ENCODE measurements at places on chromosomes 5 and 9.

GRCh38 chr5:82991059-82991458 is 86.1 kb downstream of the TMEM167A start:
- DNase-seq, result no peak

DNA sequence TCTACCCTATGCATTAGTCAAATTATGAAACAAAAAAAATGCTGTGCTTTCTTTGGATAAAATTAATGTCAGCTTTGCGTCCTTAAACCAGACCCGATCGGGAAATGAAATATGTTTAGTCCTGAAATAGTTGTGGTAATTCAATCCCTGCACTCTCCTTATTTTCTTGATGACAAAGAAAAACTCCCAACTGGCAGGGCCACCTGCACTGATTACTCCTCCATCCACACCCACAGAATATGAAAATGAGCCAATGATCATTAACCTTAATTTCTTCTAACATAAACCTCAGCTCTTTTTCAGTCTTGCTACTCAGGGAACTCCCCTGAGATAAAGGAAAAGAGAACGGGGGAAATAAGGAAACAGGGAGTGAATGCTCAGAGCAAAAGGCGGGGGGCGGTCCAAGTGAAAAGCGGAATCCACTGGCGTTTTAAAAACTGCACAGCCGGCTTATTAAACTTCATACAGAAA is 245.3 kb downstream of the BNC2 start:
- no peak for DNase-seq

GRCh38 chr9:33139421-33140228 is 27.5 kb downstream of the B4GALT1 start:
- no peak for DNase-seq

- no peak for DNase-seq
Observed at GRCh38 chr5:92309336-92309991, 926.3 kb upstream of the ARRDC3 start.

GRCh38 chr5:131706281-131706680 is 71.3 kb upstream of the RAPGEF6 start:
- no peak for DNase-seq

DNA sequence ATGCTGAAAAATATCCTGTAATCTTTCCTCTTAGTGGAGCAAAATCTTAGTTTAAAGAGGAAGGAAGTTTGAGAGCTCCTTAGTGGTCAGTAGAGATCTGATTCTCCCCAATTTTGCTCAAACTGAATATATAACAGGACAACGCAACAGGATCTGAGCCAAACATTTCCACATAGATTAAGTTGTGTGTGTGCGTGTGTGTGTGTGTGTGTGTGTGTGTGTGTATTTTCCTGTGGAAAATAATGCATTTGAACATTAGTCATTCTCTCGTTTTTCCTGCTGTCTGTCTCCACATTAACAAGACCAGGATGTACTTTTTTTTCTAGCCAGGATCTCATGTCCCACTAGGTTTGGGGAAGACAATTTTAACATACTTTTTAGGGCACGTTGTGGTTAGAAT is 312.1 kb upstream of the CDH18 start:
- no peak for DNase-seq

- no peak for DNase-seq
Observed at GRCh38 chr9:71924576-71924975, 13.1 kb downstream of the C9orf85 start.

GRCh38 chr5:58456026-58456425 is 3.9 kb downstream of the PLK2 start:
- DNase-seq, result no peak

DNA sequence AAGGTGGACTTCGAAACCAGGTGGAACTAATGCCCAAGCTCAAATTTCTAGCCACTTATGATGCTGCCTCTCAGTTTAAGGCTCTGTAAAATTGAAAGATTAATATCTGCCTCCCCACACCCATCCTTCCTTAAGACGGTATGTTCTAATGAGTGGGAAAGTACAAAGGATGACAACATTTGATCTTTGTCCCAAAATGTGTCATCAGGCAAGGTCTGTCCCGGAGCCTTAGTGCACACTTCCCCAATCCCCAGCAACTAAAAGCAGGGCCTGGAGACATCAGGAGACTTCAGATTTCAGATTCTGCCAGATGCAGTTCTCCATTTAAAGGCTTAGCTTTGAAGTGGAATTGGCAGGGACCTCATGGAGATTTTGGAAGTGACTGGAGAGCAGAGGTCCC is 316.5 kb downstream of the ASTN2 start:
- DNase-seq, result no peak

DNA sequence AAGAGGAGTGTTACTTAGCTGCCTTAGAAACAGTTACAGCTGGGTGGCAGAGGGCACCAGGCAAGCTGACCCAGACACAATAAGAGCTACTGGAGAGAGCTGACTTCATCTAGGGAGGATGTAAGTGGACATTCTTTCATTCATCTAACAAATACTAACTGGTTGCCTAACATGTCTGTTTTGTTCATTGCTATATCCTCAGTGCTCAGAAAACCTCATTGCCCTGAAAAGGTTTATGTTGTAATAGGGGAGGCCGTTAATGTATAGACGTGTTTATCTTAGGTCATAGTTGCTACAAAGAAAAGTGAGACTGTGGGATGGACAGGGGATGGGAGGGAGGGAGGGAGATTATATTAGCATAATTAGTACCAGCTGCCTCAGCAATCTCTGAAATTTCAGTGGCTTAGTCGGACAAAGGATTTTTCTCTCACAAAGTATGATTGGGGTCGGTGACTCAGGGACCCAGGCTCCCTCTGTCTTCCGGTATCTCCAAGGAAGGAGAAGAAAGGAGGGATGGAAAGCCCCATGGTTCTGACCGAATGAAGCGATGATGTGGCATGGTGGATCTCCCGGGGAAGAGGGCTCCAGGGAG is 2.6 kb upstream of the SNX18 start:
- no peak for DNase-seq
